ENCODE measurements at places on chromosomes 4 and X. TPM values are rescaled to one million over a fixed set of nuclear protein-coding genes. Genes with fewer than 3 reads are reported as not detected.

- DNase-seq: no peak
Measured at GRCh38 chrX:17768997-17769396, 31.7 kb downstream of the SCML1 start.

DNA sequence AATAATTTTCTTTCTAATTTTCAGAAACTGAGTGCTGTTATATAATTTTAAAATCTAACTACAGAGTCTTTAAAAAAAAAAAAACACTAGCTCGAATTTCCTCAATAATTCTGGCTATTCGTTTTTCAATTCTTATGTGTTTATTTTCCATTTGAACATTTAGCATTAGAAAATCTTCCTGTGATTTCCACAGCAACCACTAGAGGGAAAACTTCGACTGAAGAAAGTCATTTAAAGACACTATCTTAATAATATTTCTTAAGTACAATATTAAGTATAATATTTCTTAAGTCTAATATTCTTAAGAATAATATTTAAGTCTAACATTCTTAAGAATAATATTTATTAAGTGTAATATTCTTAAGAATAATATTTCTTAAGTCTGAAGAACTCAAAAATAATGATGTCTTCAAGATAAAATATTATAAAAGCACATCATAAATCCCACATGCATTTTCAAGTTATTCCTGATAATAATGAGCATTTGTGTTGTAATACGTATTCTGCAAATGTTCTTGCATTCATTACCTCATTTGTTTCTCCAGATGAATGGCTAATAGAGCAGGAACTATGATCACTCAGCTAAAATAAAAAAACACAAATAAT is 118.4 kb upstream of the WDR17 start:
- no peak for DNase-seq

DNA sequence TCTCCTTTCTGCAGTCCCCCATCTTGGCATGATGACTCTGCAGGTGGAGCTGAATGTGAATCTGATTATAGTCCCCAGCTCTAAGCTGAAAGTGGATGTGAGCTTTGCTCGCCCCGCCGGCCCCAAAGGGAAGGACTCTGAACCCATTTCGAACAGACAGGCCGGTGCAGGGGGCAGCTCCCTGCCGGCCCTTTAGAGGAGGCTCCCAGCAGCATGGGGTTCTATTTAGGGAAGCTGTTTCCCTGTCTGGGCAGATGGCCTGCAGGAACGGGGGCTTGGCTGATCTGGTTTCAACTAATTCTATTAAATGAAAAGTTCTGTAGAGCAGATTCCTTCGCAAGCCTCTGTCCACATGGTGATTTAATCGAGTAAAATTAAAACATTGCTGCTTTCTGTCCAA is 104.8 kb upstream of the MSX1 start:
- no peak for DNase-seq

GRCh38 chr4:101914761-101915160 is 124.2 kb downstream of the BANK1 start:
- DNase-seq: no peak

- DNase-seq: no peak
Measured at GRCh38 chr4:168488869-168489274, 8.0 kb upstream of the PALLD start.

- DNase-seq: no peak
Measured at GRCh38 chrX:13622401-13622964, 30.5 kb upstream of the TCEANC start.

- DNase-seq: no peak
Measured at GRCh38 chr4:82899374-82900065, 1.0 kb upstream of the THAP9 start.

GRCh38 chr4:866761-867390 is 40.9 kb upstream of the CPLX1 start:
- DNase-seq: no peak

SNX12 gene
- total RNA-seq: 43.2 TPM

CA5B gene
- 26.1 TPM for total RNA-seq

Measured in activated CD4-positive, alpha-beta memory T cell treated with anti-CD3 and anti-CD28 coated beads, Interleukin-2, amount 10 ng/mL, durations not matched to agents 7 days and 5 days (primary cell).